Fibroblast of skin of right quadriceps (primary cell): ENCODE measurements at places on chromosomes 3 and 15.

- DNase-seq, result peak; percentile 36
These were observed 1.3 kb downstream of the TCF12 start for GRCh38 chr15:56919609-56920366.

DNA sequence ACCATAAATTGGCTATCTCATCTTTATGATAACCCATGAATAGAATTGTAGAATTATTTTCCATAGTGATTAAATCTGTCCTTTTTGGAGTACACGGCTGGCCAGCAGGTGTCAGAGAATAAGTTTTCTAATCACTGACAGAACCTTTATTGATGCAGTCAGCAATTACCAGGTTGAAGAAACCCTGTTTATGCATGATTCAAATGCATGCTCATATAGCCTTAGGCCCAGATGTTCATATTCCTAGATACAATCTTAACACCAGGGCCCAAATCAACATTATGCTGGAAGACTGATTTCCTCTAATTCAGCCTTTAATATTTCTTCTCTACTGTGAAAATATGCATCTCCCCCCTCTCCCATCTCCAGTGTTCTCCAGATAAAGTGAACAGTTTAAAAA lies 243.5 kb upstream of the DCBLD2 start:
- DNase-seq, result no peak

- DNase-seq, result no peak
These were observed 174.3 kb downstream of the SMAD6 start for GRCh38 chr15:66876421-66876730.

DNA sequence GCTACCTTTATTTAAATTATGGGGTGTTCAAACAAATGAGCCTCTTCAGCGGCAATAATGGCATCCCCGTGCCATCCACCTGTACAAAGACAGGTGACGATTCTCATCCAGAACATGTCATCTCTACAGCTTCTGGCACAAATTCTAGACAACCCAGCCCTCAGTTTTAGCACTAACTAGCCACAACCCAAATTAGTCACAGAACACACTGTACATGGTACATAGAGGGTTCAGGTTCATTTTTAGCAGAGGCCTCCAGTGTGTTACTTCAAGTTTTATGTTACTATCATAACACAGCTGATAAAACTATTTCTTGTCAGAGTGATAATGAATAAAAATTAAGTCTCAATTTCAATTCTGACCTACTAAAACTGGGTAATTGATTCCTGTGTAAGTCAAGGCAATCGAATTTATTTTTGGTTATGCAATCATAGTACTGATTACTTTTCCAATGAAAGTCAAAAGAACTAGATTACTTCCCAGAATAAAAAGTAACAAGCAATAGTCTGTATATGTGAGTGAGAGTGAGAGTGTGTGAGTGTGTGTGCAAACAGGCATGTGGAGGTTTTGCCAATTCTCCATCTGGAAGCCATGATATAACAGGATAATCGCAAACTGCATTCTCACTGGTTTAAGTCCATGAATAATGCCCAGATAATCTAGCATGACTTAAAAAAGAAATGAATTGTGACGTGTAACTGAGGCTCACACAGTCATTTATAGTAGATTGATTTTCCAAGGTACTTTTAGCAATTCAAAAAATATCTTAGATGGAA lies 37.4 kb downstream of the SHQ1 start:
- DNase-seq, result peak; percentile 9

DNA sequence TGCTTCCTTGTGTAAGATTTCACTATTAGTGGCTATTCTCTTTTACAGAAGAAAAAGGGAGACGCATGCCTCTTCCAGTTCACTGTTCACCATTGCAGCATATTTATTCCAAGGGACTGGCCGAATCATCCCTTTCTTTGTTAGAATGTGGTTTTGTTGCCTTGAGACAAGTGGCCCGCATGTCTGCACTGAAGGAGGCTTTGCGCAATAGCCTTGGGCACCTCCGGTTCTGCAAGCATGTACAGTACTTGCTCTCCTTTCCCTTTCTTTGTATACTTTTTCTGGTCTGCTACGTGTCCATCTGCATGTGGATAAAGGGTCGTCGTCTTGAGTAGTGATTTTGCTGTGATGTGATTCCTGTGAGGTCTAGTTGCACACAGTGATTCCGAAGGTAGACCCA lies 43.0 kb downstream of the FLNB start:
- DNase-seq, result peak; percentile 85

DNA sequence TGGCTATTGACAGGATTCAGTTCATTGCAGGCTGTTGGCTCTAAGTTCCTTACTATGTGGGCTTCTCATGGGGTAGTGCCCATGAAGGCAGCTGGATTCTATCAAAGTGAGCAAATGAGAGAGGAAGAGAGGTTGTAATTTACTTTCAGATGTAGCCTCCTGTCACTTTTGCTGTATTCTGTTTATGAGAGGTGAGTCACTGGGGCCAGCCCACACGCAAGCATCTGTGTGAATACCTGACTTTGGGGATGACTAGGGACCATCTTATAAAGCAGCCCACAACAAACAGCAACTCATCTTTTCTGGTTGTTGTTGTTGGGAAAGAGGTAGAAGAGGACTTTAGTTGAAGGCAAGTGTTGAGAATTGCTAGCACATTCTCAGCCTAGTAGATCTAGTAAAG lies 506.3 kb upstream of the GRM7 start:
- DNase-seq, result no peak

GRCh38 chr15:93485438-93486327 lies 396.7 kb upstream of the RGMA start:
- DNase-seq, result no peak

DNA sequence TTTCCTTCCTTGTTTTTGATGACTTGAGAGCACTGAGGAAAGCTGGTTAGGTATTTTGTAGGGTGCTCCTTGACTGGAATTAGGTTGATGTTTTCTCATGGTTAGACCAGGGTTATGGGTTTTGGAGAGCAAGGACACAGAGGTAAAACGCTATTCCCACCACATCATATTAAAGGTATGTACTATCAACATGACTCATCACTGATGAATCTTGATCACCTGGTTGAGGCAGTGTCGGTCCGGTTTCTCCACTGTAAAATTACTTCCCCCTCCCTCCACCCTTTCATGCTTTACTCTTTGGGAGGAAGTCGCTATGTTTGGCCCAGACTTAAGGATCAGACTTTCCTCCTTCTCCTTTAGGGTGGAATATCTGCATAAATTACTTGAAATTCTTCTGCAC lies 201.6 kb downstream of the EDEM1 start:
- no peak for DNase-seq

- DNase-seq, result peak; percentile 75
These were observed 101.1 kb upstream of the CCNL1 start for GRCh38 chr3:157261000-157261399.

GRCh38 chr3:12890610-12891390 lies 49.4 kb upstream of the RPL32 start:
- DNase-seq, result no peak

- peak; percentile 8 for DNase-seq
These were observed 29.9 kb upstream of the GRIP2 start for GRCh38 chr3:14570089-14570488.

DNA sequence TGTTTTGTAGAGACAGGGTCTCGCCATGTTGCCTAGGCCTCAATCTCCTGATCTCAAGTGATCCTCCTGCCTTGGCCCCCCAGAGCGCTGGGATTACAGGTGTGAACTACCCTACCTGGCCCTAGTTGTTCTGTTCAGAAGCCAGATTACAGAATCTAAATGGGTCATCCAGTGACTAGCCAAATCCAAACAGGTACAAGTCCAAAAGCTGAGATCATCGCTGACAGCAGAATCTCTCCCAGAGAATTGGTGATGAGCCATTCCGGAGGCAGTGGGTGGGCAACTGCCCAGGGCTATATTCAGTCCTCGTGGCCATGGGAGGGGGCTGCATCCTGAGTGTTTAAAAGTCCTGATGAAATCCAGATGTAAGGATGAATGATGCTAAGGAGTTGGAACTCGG lies 47.5 kb upstream of the SEMA4B start:
- peak; percentile 36 for DNase-seq

GRCh38 chr15:40108061-40108854 lies 421 bp downstream of the BMF start:
- peak; percentile 48 for DNase-seq

DNA sequence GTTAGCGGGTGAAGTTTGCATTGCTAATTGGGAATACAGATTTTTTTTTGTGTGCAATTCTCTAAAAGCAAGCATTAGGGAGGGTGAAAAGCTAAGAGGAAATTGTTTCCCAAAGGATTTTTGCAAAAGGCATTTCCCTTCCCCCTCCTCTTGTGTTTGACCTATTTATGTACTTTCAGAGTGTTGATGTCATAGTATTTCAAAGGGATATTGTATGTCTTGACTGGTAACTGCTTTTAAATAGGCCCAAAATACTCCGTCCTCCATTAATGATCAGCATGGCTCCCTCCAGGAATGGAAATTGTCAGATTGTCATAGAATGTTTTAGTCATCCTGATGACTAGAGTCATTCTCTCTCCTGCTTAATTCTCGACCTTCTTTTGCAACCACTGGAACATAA lies 32.4 kb downstream of the TRIM71 start:
- no peak for DNase-seq

DNA sequence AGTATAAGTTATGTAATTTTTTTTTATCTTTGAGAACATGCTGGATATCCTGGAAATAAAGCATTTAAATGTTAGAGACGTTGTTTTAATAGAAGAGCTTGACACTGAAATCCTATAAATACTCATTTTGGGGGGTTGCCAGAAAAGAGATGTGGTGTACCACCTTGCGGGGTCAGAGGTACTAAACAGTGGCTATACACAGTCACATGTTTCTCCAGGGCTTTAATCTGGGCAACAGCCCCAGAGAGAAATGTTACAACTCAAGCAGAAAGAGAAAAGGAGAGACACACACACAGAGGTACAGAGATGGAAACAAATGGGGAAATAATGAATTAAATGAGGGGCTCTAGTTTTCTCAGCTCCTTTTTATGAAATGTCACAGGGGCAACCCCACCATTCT lies 113.8 kb downstream of the SENP2 start:
- DNase-seq, result no peak
